Trophoblast cell (in vitro differentiated cells and primary cell): ENCODE measurements at places on chromosomes 5 and 9.

DNA sequence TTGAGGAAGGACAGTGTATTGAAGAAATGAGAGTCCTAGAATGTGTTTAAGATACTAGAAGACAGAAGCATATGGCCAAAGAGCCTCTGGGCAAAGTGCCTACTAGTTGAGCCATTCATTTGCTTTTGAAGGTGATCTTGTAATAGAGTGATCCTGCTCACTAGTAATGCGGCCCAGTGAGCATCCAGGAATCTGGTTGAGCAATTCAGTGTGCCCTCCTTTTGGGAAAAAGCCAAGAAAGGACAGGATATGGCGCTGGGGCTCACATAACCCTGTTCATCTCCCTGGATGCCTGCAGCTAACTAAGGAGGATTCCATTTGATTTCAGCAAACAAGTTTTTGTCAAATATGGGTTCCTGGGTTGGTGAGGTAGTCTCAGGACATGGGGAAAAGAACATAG, 16.3 kb downstream of the ADAM19 start:
- peak; percentile 96 for DNase-seq

DNA sequence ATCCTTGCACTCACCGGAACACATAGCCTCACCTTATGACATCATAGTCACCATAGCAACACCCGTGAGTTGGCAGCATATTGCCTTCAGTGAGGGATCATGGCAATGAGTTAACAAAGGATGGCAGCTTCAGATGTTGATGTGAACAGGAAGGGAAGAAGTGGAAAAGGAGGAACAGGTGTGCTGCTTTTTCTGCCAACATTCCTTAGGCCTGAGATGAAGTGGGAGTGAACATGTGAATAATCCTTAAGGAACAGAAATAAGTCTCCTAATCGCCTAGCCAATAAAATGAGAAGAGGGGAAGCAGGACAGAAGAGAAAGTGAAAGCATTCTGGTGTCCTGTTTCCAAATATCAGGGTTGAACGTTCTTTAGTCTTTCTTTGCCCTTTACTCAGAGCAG, 360.0 kb downstream of the BRINP1 start:
- no peak for DNase-seq

- no peak for DNase-seq
Observed at GRCh38 chr9:3200331-3200774, 325.4 kb downstream of the RFX3 start.

DNA sequence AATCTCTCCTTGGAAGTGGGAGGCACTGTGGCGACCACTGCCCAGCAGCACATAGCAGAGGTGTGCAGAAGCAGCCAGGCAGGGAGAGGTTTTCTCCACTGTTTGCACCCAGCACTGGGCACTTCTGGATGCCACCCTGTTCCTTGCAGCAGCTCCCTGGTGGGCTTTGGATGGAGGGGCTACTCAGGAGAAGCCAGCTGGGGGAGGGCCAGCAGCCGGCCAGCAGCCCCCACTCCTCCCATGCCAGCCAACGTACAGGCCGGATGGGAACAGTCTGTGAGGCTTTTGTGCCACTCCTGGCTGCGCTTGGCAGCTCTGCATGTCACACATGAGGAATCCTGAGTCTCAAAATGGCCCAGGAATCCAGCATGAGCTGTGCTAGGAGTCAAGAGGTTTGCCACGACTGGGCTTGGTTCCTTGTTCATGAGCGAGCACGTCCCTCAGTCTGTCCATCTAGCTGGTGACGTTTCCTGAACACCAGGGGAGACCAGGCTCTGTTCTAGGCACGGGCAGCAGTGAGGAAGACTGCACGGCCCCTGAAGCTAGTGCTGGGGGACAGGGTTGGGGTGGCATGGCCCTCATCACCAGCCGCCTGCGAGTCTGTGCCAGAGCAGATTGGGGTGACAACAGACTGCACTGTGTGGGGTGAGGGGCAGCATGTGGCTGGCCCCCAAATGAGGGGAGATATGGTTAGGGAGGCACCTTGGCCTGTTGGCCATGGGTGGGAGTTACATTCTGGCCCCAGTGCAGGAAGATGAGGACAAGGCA, 10.1 kb downstream of the PHF2 start:
- DNase-seq = no peak

DNA sequence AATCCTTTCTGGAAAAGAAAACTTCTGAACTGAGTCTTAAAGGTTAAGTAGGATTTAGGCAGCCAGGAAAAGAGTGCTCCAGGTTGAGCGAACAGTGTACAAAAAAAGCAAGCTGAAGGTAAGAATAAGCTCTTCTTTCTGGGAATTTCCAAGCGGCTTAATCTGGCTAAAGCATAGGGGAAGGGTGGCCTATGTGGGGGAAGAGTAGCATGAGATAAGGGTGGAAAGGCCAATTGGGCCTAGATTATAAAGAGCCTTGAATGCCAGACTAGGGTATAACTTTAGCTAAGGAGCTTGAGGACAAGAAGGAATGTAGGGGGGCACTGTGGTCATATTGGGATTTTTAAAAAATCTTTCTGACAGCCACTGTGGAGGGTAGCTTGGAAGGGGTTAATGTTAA, 37.3 kb upstream of the NR5A1 start:
- no peak for DNase-seq

- DNase-seq = no peak
Observed at GRCh38 chr5:92644266-92644886, 936.6 kb downstream of the NR2F1-AS1 start.

DNA sequence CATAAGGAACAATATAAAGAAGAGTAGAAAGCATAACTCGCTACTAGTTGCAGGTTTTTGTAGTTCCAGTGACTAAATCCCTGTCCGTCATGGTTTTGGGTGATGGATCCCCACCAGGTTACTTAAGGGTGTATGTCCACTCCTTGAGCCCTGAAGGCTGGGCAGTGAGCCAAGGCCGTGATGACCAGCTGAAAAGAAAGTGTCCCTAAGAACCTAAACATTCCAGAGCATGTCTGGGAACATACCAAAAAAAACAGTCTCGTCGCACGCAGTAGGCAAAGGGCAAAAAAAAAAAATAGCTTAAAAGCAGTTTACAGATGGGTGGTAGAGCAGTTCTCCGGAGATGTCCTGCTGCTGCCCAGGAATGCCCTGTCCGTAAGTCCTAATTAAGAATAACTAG, 21.4 kb upstream of the SNAPC3 start:
- DNase-seq = no peak

DNA sequence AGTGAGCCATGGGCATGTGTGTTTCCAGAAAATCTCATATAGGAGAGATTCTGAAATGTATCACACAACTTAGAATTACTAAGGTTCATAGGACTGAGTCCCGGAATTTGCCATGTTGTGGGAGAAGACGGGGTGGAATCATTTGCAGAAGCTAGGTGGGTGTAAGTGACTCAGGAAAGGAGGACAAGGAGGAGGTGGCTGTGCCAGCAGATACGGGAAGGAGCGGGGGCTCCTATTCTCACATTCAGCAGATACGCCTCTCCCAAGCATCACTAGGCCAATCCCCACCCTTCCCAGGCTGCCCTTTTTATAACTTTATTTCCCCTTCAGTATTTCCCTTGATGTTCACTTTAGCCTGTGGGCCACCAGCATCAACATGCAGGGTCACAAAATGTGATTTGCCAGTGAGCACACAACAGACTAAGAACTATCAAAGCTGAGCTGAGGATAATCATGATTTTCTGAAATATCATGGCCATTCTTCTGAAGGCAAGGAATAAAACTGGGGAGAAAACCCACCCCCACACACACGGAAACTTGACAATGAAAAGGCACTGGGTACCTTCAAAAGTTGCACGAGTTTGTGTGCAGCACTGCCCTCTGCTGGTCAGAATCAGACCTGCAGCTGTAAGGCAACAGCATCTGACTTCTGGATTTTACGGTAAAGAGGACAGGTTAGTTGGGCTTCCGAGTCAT, 133.2 kb downstream of the MTX3 start:
- DNase-seq = peak; percentile 91

DNA sequence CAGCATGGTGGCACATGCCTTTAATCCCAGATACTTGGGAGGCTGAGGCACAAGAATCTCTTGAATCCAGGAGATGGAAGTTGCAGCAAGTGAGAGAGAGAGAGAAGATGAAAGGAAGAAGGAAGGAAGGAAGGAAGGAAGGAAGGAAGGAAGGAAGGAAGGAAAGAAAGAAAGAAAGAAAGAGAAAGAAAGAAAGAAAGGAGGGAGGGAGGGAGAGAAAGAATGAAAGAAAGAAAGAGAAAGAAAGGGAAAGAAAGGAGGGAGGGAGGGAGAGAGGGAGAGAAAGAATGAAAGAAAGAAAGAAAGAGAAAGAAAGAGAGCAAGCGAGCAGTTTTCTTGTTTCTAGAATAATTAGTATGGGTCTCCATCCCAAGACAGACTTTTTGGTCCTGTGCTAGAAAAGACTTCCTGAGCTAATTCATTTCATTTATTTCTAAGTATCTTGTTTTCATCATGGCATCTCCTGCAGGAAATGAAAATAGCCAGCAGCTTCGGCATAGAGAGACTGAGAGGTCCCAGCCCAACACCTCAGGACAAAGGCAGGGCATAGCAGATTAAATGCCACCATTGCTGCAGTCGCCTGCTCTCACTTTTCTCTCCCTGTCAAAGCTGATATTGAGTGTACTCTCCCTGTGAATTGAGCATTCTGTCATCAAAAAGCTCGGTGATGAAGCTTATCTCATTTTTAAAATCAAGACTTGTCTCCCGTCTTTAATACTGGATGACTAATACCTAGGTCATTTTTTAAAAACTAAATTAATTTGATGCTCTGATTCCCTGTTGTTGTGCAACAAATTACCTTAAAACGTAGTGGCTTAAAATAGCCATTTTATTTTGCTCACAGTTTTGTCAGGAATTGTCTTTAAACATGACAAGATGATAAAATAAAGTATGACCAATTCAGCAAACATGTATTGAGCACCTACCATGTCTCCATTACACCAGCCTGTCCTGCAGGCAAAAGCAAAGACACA, 91.8 kb upstream of the ADRA1B start:
- no peak for DNase-seq

DNA sequence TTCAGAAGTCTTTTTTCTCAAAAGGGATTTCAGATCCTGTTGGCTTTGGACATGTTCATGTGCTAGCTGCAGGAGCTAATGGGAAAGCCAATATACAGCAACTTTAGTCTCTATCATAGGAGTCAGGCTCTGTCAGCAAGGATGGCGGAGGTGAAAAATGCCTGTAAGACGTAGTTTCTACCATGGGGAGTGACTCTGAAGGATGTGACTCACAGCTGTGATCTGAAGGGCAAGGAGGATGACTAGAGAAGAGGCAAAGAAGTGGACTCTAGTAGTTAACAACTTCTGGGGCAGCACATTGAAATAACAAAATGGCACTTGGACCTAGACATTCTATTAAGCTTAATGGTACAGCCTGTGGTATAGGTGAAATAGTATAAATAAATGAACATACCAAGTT, 3.1 kb upstream of the NDUFS4 start:
- DNase-seq = no peak

DNA sequence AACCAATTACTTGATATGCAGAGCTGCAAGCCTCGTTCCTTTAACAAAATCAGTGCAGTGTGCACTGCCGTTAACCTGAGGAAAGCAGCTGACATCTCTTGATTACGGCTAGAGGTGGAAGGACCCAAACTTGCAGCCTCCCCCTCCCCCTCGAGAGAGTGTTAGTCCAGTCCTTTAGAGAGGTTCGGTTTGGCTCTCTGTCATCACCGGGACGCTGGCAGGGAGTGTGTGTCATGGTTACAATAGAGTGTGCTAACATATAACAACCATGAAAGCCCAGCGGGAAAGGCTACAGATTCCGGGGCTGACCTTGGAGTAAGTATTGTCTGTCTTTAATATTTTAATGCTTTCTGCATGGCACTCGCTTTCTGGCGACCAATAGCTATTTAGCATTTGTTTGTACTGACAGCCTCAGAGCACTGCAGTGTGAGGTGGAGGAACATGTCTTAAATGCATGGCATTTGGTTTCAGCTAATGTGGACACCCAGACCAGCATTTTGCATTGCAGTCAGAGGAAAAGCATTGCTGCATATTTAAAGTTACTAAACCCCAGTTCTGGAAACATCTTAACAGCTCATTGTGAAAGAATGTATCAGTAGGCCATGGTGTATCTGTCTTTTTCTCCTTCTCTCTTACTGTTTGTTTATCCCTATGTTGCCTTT, 237.5 kb downstream of the CD180 start:
- DNase-seq = peak; percentile 90

DNA sequence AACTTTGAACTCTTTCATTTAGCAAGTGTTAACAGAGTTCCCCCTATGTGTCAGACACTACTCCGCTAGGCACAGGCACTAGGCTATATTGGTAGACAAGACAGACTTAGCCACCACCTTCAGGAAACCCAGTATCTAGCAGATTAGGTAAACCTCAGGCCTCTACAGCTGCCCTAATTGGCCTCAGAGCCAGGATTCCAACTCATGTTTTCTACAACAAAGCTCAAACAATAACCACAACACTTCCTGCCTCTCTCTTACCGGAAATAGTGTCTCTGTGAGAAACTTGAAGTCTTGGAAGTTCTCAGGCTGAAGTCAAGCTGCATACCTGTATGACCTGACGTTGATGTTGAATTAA, 116.6 kb upstream of the SLC44A1 start:
- peak; percentile 68 for DNase-seq

DNA sequence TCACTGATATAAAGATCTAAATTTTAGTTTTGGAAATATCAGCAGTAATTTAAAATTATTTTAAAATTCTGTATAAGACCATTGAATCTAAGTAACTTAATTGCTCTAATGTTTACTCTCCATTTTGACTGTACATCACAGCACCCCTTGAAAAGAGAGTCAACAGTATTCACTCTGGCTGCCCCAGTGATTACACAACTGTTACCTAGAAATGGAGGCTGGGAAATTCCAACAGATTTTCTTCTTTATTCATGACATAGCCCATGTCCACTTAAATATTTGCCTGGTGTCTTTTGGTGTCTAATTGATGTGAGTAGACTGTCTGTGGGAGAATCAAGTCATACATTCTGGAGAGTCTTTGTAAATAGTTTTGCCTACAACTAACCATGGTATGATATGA, 301.8 kb upstream of the CDH6 start:
- no peak for DNase-seq

DNA sequence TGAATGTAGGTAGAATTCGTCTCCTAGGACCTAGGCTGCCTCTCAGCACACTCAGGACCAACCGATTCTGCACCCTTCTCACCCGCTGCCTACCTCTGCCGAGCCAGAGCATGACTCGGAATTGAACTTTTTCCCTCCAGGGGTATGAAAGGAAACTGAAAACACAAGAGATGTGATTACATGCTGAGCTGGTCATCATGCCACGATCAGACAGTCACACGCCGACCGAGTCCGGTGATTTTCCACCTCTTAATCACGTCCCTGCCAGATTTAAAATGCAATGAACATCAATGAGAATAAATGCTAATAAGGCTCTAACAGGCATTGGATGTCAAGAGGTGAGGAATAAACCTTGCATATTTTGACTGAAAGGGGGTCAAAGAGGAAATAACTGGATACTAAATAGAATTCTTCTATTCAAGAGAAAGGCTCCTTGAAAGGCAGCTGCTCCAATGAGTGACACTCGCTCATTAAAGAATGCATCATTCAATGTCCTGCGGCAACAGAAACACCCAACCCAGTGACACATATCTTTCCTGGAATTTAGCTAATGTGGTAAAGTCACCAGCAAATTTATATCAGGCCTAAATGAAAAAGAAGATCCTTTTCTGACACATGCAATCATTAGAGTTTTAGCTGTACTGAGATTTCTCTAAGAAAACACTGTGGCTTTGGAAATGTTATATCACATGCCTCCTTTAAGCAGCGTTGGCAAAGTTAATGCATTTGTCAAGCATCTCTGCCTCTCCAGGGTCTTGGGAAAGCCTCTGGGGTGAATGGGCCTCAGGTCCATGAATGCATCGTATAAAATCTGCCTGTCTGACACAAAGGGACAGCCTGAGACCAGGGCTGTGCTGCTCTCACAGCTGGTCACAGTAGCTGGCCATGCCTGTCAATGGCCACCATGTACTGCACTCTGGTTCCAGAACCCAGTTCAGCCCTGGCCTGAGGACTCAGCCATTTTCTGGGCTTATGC, 128.7 kb downstream of the SPOCK1 start:
- peak; percentile 88 for DNase-seq

- DNase-seq = peak; percentile 4
Observed at GRCh38 chr5:51382521-51383130, 622 bp upstream of the ISL1 start.
